Cardiac muscle cell (in vitro differentiated cells and primary cell): ENCODE measurements at places on chromosomes 5 and 9. TPM values are rescaled to one million over a fixed set of nuclear protein-coding genes. Genes with fewer than 3 reads are reported as not detected.

GRCh38 chr9:122036988-122037387 is 56.1 kb downstream of the TTLL11 start:
- no peak overlapping the region for H3K27ac ChIP-seq
- H3K27me3 ChIP-seq: no peaks in the 10 kb centered on the region
- no peaks in the 10 kb centered on the region for H3K36me3 ChIP-seq
- no peaks in the 10 kb centered on the region for H3K4me1 ChIP-seq
- no peak overlapping the region for H3K4me3 ChIP-seq

GRCh38 chr9:37480759-37481158 is 5.0 kb upstream of the POLR1E start:
- no peaks in the 10 kb centered on the region for H3K36me3 ChIP-seq
- H3K4me1 ChIP-seq: no peaks in the 10 kb centered on the region
- H3K27ac ChIP-seq: no peak overlapping the region
- no peaks in the 10 kb centered on the region for H3K27me3 ChIP-seq

DNA sequence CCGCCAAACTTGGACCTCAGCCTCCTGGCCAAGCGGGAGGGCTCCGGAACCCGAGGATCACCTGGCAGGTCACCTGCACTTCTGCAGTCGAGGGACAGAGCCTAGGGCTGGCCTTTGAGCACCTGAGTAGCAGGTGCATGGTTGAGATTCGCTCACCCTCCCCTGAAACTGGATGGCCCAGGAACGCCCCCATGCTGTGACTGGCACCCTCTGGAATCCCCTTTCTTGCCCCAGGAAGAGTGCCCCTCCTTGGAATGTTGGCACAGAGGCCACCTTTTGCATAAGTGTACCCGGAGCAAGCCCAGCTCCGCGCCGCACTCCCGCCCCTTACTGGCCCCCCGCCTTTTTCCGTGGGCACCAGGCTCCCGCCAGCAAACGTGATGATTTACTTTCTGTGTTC is 112.5 kb upstream of the IER5L start:
- H3K27ac ChIP-seq: no peak overlapping the region
- no peak for DNase-seq
- no peaks in the 10 kb centered on the region for H3K36me3 ChIP-seq
- H3K27me3 ChIP-seq: no peaks in the 10 kb centered on the region

The SH3TC2 gene
- polyA plus RNA-seq: 0.78 and 0.85 TPM in 2 replicates
